ENCODE measurements at places on chromosomes 3 and 15.

GRCh38 chr15:25093455-25094029, 138.8 kb downstream of the SNRPN start:
- DNase-seq, result no peak

DNA sequence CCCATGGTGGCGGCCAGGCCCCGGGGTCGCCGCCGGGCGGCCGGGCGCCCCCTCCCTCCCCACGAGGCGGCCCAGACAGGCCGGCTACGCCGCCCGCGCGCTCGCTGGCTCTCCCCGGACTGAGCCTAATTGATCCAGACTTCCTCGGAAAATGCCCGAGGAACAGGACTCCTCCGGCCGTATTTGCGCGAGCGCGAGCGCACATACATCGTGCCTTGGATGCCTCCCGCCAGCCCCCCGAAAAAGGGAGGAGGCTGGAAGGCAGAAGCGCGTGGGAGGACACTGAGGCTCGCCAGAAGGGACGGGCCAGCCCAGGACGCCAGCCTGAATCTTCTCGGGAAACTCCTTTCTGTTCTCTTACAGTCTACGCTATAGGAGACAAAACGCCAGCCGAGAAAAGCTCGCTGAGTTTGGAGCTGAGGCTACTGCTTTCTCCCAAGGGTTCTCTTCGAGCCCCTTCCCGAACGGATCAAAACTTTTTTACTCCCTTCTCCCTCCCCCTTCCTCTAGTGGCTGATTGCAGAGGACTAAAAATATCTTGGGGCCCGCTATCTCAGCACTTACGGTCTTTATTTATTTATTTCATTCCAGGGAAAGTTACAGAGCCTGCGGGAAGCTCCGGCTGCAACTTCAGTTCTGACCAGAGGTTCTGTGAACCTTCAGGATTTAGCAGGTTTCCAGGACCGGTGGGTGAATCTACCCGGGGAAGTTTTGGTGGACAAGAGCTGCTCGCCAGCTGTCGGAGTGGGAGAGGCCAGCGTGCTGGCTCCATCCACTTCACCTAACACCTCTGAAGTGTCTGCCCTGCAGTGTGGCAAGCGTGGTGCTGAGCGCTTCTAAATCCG, at the start of gene PDZRN3:
PDZRN3 (minus strand) TSS at position 121 of the 845 bp plus-strand sequence.
- no peak for DNase-seq

DNA sequence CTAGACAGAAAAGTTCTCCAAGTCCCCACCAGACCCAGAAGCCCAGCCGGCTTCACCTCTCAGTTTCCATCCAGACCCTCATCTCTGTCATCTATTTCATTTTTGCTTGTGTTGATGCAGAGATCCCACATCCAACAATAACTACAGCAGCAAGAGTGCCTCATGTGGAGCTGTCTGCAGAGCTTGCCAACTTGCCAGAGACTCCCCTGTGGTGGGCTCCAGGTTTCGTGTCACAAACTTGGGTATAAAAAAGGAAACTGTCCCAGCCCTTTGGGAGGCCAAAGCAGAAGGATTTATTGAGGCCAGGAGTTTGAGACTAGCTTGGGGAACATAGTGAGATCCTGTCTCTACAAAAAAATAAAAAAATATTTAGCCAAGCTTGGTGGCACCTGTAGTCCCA, 182.4 kb upstream of the ATP10A start:
- no peak for DNase-seq

DNA sequence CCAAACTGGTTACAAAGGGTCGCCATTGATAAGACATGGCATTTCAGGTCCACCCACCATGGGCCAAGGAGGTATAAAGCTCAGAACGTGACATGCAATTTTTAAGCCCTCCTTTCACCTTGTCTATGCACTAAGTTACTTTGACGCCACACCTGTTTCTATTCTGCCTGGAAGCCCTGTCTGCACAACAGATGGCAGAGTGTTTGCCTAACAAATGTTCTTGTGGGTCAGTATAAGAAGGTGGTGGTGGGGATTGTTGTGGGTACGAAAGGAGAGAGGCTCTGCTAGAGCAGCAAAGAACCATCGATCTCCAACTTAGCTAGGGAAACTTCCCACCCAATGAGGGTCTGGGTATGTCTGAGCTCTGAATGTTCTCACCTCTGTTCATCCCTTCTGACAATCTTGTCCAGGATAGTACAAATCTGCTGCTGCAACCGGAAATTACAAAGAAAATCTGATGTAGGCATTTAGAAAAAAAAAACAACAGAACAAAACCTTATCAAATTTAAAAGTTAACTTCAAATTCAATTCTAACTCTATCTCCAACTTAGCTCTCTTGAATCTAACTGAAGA, 945.0 kb upstream of the CFAP20DC start:
- no peak for DNase-seq

DNA sequence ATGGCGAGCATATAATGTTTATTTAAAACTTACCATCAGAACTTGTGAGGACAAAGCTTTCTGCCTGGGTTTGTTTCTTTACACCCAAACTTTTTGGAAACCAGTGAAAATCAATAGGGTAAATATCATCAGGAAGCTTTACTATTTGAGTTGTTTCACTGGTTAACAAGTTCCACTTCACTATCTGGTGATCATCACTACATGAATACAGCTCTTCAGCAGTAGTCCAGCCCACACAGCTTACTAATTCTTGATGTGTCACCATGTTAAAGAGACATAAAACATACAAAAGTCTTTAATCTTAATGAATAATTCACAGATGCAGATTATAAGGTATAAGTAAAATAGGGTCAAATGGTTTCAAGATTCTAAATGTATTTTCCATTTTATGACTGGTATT, 17.6 kb downstream of the IFT80 start:
- DNase-seq, result no peak

DNA sequence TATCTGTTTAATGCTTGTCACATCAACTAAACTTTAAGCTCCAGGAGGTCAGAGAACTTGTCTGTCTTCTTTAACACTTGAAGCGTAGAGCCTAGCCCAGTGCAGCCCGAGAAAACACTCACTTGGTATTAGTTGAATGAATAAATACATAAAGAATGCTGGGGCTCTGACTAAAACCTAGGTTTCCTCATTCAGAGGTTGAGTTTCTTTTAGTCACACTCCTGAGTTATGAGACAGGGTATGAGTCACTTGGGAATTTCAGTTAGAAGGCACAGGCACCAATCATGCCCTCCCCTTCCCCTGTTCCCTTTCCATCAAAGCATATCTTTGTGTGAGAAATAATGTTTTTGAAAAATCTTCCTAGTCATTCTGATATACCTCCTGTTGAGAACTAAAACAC, 589.8 kb upstream of the DPPA4 start:
- DNase-seq, result no peak

All from activated T-cell treated with anti-CD3 and anti-CD28 coated beads, Interleukin-2, amount 50 U/mL, for 24 hours (primary cell).